Eye (tissue), 1 donor: ENCODE measurements at places on chromosomes 6 and 20.

- peak; percentile 53 for DNase-seq
Measured at GRCh38 chr20:21189761-21190523, 64.1 kb downstream of the KIZ start.

GRCh38 chr6:30067460-30068139 is 602 bp downstream of the PPP1R11 start:
- no peak for DNase-seq

GRCh38 chr6:84515067-84515466 is 249.3 kb downstream of the TBX18 start:
- no peak for DNase-seq

- DNase-seq, result no peak
Measured at GRCh38 chr20:17108896-17109295, 117.9 kb upstream of the PCSK2 start.
